Stimulated activated CD8-positive, alpha-beta memory T cell treated with anti-CD3 and anti-CD28 coated beads, Interleukin-15, amount 100 ng/mL, for 48 hours (primary cell): ENCODE measurements at places on chromosomes 2 and 18.
A peak's percentile ranks its signal among the peaks of the same experiment; 100 is the strongest.

GRCh38 chr18:23330423-23330822 is 122.7 kb upstream of the RIOK3 start:
- DNase-seq: no peak

DNA sequence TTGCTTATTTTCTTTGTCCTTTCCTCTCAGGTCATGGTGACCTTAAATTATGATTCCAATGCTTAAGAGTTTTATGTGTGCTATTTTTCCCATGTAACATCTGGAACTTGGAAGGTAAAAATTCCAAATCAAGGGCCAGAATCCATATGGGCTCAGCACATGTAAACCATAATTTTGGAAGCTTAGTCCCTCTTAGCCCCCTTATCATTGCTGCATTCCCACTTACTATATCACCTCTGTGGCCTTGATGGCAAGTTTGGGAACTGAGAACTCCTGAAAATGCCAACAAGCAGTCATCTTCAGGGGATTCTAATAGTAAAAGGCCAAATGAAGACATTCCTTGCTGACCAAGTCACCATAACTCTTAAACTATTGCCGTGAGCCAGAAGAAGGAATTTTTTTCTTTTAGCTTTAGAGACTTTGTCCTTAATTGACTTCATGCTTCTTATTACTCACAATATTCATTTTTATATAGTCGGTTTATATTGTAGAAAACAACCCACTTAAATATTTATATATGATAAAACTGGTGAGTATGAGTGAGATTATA is 251.4 kb downstream of the SLC8A1 start:
- DNase-seq: no peak

DNA sequence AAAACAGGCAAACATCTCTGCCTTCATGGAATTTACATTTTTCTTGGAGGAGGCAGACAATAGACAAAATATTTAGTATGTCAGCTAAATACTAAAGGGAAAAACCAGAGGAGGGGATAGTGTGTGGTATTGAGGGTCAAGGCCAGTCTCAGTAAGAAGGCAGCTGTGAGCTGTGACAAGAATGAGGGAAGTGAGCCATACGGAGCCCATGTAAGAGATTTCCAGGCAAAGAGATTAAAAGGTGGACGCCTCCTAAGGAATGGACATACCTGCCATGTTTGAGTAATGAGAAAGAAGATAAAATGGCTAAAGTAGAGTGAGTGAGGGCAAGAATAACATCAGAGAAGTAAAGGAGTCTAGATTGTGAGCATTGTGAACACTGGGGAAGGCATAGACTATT is 2.2 kb upstream of the SCN2A start:
- DNase-seq: no peak

- no peak for DNase-seq
Measured at GRCh38 chr2:166960702-166961270, 72.5 kb downstream of the XIRP2 start.

GRCh38 chr2:232632904-232633412 is 446 bp upstream of the EFHD1 start:
- no peak for DNase-seq

DNA sequence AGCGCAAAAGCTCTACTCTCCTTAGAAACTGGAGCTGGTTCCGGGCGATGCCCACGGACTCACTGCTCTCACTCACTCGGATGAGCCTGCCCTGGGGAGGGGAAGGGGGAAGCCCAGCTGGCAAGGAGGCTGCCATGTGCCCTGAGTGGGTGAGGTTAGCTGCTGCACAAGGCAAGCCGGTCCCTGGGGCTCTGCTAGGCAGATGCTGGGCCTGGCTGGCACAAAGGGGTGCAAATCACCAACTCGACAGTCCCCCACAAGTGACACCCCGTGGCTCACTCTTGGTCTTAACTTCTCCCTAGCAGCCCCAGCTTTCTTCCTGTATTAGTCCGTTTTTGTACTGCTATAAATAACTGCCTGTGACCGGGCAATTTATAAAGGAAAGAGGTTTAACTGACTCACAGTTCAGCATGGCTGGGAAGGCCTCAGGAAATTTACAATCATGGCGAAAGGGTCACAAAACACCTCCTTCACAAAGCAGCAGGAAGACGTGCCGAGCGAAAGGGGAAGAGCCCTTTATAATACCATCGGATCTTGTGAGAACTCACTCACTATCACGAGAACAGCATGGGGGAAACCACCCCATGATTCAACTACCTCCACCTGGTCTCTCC is 33.2 kb downstream of the ADCY3 start:
- no peak for DNase-seq

DNA sequence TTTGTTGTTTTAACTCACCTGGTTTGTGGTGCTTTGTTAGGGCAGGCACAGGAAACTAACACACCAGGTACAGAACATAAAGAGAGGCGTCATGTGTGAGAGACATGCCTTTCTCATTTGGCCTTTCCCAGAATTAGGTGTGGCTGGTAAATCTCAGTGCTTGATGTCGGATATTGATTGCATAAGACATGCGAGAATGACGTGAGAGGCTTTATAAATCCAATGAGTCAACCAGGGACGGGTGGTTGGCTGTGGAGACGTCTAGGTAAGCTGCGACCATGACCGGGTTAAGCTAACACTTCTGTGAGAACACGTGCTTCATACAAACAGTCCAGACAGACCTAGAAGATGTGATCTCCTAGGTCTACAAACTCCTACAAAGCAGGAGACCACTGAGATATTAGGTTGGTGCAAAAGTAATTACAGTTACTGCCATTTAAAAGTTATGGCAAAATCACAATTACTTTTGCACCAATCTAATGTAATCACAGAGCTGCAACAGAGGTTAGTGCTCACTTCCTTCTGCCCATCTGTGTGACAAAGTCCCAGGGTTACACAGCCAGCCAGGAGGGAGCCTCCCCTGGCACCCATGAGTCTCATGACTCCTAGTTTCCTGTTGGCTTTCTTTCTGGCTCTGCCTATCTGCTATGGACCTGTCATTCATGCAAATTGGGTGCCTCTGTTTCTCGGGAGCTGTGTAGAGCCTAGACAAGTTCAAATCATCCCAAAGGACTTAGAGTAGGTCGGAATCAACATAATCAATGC is 98.9 kb upstream of the ATP8B1 start:
- no peak for DNase-seq

DNA sequence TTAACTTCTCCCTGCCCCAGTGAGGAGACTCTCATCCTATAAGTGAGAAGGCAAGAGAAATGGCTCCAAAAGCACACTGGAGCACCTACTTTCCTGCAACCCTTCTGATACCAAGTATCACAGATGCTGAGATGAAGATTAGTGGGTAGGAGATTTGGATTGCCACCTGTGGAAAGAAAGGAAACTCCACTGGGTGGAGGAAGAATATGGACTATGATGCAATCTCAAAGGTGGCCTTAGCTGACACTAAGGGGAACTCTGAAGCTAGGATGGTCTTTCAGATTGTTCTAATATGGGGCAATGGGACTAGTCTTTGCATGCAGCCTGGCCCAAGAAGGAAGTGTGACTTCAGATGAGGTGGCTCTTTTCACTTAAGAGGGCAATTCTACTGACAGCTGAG is 21.6 kb downstream of the PRKRA start:
- no peak for DNase-seq

- DNase-seq: no peak
Measured at GRCh38 chr2:222108957-222109585, 189.7 kb downstream of the PAX3 start.

DNA sequence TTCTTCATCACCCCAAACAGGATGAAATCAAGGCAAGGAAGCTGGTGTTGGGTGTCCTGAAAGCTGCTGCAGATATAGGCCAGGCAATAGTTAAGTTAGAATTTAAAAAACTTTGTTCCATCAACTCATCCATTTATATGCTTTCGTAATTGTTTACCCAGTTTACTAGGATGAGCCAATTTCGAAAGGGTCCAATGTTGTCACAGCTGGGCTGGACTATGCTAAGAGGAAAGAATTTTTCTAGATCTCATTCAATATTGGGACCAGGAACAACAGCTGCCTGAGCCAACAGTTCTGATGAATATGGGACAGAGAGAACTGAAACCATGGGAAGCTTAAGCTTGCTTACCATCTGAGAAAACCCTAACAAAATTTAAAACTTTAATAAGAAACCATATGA is 21.6 kb upstream of the SP3 start:
- no peak for DNase-seq

GRCh38 chr2:107414376-107414775 is 412.3 kb upstream of the RGPD4 start:
- DNase-seq: no peak

DNA sequence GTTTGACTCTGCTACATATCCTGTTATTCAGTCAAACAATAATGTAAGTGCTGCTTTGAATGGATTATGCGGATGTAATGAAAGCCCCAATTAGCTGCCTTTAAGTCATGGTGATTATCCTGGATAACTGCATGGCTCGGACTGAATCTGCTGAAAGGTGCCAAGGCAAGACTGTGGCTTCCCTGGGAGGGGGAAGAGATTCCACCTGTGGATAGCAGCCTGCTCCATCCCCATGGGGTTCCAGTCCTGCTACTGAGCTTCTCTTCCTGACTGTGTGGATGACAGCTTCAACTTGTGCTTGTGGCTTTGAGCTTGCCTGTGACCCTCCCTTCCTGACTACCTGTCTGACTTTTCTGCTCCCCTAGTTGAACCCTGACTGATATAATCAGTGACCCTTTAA is 540.0 kb upstream of the GYPC start:
- DNase-seq: no peak

DNA sequence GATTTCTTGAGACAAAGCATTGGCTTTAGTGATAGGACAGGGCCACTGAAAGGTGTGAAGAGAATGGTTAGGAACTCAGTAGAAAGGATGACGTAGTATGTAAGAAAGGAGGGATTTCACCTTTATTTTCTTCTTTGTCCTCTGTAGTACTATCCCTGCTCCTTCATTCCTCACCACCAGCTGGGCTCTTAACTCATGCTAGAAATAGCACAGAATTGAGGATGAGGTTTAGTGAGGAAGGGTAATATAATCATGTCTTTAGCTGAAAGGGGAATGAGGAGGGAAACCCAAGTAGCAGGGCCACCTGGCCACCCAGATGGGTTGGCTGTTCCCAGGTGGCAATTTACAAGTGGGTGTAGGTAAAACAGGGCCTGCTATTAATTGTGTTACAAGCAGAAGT is 15.2 kb downstream of the ACVR2A start:
- DNase-seq: no peak

DNA sequence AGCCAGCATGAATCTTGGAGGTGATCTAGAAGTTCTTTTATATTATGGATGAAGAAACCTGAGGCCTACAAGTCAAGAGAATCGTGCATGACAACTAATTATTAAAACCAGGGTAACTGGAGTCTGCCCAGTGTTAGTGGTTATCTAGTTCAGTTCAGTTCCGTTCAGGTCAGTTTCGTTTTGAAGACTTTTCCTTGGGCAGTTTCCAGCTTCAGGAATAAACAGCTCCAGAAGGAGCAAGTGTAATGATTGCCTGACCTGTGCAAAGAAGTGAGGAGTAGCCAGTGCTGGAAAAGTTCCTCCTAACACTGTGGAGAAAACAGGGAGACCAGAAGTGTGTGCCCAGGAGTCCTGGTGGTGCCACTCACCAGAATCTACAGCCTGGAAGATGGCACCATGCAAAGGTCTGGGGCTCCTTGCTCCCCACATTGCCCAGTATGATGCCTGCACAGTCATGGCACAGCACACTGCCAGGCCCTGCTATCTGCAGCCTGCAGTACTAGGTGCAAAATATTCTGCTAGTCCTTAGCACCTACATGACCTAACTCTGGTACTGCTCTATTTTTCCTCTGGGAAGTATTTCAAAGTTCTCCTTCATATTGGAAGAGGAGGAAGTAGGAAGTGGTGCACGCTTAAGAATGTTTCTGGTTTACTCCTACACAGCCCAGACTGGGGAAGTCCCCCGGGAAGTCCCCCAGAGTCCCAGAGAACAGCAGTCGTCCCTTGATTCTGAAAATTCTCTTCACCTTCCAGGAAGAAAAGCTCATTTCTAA is 65.8 kb downstream of the SUMO1 start:
- DNase-seq: peak; percentile 37

DNA sequence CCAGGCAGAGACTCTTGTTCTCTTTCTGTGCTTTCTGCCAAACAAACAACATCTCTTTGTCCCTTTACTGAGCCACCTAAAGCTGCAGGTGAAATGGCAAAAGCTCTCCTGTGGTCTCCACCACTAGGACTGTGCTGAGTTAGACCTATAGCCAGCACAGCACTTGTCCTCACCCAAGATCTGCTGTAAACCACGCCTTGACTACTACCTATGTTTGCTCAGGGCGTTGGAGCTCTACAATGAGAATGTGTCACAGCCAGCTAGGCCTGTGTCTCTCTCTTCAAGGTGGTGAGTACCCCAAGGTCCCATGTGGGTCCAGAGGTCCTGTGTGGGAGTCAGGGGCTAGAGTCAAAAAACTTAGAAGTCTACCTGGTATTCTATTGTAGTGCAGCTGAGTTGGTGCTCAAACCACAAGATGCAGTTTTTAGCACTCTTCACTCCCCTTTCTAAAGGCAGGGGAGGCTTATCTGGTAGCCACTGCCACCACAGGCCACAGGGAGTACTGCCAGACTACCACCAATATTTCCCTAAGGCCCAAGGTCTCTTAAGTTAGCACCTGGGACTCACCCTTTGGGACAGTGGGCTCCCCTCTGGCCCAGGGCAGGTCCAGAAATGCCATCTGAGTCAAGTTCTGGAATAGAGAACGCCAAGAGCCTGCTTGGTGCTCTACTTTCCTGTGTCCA is 96.8 kb upstream of the RPRM start:
- no peak for DNase-seq

- no peak for DNase-seq
Measured at GRCh38 chr2:33365264-33365970, 111.0 kb upstream of the RASGRP3 start.

DNA sequence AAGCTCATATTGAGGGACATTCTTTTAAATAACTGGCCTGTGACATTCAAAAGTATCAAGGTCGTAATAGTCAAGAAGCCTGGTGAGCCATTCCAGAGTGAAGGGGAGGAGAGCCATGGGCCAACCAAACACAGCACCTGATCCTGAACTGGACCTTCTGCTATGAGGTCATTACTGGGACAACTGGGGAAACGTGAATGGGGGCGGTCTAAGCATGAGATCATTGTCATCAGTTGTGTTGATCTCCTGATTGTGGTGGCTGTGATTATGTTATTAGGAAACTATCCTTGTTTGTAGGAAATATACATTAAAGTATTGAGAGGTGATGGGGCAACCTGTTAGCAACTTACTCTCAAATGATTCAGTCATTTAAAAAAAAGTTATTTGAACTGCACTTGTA is 79.3 kb downstream of the FBXO15 start:
- no peak for DNase-seq

GRCh38 chr2:145769011-145769716 is 1249.2 kb upstream of the ZEB2 start:
- no peak for DNase-seq

DNA sequence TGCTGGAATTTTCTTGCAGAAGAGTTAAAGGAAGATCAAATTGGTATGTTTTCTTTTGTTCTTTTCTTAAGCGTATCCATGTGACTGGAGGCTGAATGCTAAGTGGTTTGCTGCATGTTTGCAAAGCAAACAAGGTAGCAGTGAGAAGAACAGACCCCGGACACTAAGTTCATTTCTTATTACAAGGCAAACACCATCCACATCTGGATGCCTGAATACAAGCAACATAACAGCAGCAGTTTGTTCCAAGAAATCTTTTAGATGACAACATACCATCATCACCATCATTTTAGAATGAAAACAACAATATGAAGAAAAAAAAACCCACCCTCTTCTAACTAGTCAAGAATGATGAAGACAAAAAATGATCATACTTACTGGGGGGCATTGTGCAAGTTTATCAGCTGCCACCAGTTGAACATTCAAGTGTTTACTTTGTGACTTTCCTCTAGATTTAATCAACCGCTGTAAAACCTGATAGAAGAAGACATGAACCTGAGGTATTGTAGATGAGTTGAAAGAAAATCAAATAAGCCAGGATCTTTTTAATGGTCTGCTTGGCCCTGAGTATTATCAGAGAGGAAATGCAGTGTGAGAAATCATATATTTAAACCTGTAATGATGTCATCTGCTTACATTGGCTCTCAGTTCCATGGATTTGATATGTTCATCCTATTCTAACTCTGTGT is 25.0 kb upstream of the ARL5A start:
- no peak for DNase-seq
